ENCODE measurements at places on chromosomes 2 and 18.
A peak's percentile ranks its signal among the peaks of the same experiment; 100 is the strongest.

DNA sequence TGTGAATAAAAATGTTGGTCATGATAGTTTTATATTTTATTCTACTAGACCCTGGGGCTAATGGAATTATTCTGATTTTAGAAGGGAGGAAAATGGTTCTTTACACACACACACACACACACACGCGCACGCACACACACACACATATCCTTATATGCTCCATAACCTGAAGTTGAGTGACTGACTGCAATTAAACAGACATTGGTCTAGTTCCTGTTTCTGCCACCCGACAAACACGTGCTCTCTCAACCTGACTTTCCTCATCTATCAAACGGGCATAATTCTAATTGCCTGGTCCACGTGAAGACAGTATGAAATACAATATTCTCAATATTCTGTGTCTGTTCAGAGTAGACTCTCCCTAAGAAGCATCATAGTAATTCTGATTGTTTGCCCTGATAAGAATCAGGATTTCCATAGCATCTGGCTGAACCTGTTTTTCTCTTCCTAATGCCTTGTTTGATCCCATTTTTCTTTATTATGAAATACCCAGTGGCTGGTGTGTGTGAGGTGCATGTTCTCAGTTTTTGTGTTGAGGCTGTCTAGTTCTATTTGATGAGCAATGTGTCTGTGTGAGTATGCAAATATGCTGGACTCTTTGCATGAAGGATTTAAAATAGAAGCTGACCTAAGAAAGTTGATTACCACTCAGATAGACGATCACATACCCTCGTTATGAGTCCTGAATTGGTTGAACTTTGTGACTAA is 51.0 kb downstream of the SETBP1 start:
- peak; percentile 56 for DNase-seq

GRCh38 chr18:10562773-10563160 is 36.9 kb downstream of the NAPG start:
- DNase-seq: no peak

DNA sequence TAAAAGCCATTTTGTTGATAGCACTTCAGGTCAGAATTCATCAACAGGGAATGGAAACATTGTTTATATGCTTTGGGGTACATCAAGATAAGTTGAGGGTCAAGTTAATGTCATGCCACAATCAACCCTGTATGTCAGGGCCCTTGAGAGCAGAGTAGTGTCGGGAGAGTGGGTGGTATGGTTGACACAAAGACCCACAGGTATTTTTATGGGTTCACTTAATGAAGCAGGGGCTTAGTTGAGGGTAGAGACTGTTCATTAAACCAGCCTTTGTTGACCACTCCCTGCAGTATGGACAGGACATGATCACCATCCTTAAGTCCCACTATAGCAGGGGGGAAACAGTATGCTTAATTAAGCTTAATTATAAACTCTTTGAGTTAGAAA is 5.7 kb downstream of the RPL37A start:
- no peak for DNase-seq

DNA sequence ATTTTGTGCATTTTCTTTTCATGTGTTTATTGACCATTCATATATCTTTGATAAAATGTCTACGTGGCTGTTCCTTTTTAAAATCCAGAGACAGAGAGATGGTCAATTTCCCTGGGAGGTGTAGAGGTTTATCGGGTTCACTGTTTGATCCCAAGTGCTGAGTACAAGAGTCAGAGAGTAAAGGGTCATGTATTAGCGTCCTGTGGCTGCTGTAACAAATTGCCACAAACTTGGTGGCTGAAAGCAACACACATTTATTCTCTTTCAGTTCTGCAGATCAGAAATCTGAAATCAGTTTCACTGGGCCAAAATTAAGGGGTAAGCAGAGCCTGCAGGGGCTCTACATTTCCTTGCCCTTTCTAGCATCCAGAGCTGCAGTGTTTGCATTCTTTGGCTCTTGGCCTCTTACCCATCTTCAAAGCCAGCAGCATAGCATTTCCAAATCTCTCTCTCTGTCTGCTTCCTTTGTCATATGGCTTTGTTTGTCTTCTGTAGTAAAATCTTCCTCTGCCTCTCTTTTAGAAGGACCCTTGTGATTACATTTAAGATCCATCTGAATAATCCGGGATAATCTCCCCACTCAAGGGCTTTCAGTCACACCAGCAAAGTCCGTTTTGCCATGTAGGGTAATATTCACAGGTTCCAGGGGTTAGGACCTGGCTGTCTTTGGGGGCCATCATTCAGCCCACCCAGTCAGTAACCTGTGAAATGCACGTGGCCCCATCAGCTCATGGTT is 49.9 kb downstream of the TMEM17 start:
- no peak for DNase-seq

DNA sequence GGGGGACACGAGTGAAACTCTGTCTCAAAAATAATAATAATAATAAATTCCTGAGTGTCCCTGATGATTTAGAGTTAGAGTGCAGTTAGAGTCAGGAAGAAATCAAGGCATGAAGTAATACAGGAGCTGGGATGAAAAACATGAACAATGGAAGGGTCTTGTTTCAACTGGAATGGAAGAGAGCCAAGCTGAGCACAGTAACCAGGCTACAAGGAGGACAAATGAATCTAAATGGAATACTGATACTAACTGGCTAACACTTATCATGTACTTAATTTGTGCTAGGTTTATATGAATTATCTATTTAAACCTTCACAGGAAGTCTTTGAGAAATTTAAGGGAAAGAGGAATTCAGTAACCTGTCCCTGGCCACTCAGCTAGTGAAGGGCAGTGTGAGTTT is 38.8 kb upstream of the PSME4 start:
- DNase-seq: no peak

GRCh38 chr18:70154591-70155194 is 50.8 kb downstream of the RTTN start:
- DNase-seq: peak; percentile 92

GRCh38 chr2:165573534-165574461 is 104.3 kb downstream of the CSRNP3 start:
- DNase-seq: no peak

- no peak for DNase-seq
Observed at GRCh38 chr2:218898109-218898878, 17.6 kb downstream of the WNT10A start.

DNA sequence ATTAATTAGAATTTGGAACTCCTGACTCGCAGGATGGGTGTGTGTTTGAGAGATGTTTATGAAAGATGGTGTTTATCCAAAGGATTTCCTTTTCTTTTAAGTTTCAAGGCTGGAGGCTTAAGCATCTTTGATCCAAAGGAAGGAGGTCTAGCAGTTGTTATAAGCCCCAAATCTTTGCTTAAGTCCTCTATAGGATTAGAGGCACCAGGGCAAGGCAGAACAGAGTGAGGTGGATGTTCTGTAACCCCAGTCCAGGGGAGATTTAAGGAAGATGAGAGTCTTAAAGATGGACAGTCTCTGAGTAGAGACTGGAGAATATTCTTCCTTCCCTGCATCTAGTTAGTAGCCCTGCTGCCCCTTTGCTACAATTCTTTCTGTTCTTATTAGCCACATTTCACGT is 17.5 kb downstream of the LBH start:
- no peak for DNase-seq

All from AG04449 (cell line).